ENCODE measurements at places on chromosomes 7 and 10.

DNA sequence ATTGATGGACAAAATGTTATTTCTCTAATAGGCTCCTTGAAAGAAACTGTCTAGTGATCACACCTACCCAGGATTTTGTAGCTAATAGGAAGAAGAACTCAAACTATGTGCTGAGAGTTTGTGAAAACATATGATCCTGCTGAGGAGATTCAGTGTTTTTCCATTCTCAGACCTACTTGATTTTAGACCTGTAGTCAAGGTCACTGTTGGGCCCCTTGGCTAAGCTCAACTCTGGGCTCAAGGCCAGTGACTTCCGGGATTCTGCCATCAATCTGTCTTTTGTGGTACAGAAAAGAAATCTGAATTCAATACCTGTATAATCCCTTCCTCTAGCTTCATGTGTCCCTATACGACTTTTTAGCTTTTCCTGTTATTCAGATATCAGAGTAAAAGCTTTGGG is 79.7 kb upstream of the FERD3L start:
- DNase-seq, result no peak

- DNase-seq, result no peak
Measured at GRCh38 chr10:67539312-67539711, 156.7 kb downstream of the CTNNA3 start.

- no peak for DNase-seq
Measured at GRCh38 chr7:26328498-26329390, 37.1 kb downstream of the SNX10 start.

DNA sequence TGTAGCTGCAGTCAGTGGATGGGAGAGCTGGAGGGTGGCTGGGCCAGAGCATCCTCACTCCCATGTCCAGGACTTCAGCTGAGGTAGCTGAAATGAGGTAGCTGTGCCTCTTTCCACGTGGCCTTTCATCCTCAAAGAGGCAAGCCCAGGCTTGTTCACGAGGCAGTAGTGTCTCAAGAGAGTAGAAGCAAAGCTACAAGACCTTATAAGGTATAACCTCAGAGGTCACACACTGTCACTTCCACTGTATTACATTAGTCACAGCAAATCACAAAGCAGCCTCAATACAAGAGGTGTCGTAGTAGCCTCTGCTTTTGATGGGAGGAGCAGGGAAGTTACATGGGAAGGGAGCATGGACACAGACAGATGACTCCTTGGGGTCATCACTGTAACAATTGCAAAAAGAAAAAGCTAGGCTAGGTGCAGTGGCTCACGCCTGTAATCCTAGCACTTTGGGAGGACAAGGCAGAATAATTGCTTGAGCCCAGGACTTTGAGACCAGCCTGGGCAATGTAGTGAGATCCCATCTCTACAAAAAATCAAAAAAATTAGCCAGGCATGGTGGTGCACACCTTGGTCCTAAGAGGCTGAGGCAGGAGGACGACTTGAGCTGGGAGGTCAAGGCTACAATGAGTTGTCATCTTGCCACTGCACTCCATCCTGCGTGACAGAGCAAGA is 97.5 kb downstream of the SKIDA1 start:
- DNase-seq, result no peak

GRCh38 chr10:80166581-80167470 is 34.3 kb downstream of the PLAC9 start:
- DNase-seq, result no peak

GRCh38 chr7:87797798-87798403 is 78.3 kb downstream of the SLC25A40 start:
- DNase-seq, result no peak

- no peak for DNase-seq
Measured at GRCh38 chr7:16066805-16067459, 354.4 kb downstream of the CRPPA start.

DNA sequence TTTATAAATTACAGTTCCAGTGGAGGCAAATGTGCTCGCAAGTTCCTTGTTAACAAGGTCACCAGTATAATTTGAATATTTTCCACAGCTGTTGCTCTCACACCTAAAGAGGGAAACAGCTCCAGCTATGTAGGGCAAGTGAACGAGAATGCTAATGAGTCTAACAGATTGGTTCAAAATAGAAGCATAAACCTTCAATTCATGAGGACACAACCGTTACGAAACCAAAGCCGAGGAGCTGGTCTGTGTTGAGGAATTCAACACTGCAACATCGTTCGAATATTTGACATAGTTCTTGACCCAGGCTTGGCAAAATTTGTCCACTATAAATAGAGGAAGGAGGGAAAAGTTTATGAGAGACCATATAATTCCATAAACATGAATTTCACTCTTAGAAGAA is 161.3 kb downstream of the KLF6 start:
- DNase-seq, result no peak

- DNase-seq, result no peak
Measured at GRCh38 chr7:140060243-140060630, 2.5 kb downstream of the PARP12 start.

DNA sequence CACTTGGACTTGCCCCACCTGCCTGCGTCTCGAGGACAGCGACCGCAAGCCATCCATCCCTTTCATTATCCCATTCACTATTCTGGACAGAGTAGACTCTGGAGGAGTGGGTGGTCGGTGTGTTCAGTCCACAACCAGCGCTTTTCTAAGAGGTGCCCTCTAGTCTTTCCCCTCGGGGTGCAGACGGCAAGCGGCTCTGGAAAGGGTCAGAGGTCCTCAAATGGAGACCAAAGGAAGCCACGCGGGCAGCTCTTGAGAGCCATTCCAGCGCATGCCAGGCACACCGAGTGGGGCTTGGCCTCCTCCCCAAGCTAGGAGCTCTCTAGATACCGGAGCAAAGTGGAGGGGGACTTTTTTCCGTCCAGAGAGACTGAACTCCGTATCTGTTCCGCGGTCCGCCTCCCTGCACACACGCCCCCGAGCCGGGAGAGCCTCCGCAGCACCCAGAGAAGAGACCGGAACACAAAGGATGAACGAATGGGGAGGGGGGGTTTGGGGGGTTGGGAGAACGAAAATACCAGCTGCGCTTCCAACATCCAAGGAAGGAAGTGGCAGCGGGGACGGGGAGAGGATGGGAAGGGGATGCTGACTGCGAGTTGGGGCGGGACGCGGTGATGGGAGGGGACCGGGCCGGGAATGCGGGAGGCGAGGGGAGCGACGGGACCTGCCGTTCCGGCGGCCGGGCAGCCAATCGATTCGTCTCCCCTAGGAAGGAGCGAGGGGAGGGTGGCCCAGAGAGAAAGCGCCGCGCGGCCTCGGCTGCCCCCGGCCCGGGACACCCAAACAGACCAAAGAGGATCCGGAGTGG is 515 bp downstream of the GSDME start:
- no peak for DNase-seq

DNA sequence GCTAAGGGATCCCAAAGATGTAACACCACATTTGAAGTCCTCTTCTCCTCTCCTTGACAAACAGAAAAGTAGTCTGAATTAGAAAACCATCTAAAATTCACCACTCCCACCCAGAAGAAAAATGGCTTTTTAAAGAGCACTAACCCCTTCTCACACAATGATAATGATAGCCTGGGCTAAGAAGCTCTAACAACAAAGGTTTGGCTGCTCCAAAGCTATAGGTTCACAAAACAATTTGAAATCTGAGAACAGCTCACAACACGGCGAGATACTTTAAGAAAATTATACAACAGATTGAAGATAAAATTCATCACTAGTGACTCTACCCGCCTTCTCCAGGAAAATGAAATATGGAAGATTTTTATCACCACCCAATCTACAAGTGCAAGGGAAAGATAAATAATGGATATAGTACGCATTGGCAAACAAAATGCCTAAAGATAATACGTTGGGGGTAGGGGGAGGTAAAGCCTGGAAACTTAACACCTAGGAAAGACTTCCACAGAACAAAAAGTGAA is 7.4 kb downstream of the ITGB1 start:
- DNase-seq, result no peak

DNA sequence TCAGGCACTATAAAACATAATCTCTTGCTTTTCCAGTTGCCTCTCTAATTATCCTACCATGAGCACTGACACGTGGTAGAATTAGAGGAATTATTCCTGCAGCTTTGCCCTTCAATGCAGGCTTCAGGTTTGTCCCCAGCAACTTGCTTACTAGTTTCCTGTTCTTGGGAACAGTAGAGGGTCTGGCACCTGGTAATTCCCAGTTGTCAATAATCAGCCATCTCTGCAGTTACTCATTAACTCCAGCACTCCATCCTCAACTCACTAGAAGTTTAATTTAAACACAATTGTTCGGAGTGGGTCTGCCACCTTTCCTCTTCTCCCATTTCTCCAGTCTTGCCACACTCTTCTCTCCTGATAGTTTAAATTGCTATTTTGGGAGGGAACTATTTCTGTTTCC is 324.3 kb upstream of the KIAA1217 start:
- no peak for DNase-seq

DNA sequence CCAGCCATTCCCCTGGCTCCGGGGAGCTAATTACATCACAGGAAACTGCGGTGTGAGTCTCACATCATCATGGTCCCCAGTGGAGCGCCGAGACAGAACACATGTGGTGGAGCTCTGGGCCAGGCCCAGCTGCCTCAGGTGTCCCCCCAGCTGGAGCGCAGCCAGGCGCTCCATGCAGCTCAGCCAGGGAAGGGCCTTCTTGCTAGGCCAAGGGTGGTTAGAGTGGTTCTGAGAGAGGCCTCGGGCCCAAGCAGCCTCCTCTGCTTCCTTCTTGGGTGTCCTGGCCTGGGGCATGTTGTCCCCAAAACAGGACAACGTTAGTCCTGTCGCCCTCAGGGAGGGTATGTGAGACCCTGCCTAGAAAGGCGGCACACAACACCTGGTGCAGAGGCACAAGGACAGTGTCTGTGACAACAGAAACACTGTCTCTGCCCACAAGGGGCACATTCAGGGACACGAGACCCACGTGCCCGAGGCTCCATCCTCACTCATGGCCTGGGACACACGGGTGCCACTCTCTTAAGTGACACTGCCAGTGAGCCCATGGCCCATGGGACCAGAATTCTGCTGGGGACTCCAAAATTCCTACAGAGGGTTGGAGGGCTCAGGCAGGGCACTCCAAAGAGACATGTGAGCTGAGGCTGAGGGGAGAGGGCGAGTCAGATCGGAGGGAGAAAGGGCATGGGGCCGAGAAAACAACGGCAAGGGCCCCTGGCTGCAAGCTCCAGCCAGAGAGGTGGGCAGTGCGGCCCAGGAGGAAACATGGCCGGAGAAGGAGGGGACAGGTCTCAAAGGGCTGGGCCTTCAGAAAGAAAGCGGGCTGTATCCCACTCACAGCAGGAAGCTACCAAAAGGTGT is 37.0 kb upstream of the RET start:
- no peak for DNase-seq

DNA sequence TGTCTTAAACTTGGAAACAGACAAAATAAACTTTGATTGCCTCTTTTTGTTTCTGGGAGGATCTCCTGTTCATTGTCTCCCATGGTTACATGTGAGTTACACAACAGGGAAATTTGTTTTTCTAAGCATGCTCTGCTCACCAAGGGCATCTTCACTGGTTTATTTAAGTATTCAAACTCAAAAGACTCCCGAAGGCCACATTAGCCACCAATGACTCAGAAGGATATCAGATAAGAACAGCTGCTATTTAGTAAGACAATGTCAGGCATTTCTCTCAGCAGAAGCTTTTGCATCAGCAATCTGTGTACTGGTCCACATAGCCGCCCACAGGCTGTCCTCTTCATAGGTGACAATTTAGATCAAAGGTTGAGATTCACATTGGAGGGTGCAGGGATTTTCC is 19.3 kb downstream of the OR6B1 start:
- DNase-seq, result no peak

DNA sequence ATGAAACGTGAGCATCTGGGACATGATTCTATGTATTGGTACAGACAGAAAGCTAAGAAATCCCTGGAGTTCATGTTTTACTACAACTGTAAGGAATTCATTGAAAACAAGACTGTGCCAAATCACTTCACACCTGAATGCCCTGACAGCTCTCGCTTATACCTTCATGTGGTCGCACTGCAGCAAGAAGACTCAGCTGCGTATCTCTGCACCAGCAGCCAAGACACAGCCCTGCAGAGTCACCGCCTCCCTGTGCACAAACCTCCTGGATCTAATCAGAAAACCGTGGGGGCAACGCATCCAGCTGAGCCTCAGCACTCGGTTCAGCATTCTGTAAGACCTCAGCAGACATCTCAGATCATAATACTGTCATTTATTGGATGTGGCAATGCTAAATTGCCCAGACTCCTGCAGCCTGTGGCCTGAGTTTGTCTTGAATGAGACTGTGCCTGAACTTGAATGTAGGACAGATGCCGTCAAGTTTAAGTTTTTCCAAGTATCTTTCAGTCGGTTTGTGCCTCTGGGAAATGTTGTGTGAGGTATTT is 41.5 kb upstream of the PRSS58 start:
- DNase-seq, result no peak

DNA sequence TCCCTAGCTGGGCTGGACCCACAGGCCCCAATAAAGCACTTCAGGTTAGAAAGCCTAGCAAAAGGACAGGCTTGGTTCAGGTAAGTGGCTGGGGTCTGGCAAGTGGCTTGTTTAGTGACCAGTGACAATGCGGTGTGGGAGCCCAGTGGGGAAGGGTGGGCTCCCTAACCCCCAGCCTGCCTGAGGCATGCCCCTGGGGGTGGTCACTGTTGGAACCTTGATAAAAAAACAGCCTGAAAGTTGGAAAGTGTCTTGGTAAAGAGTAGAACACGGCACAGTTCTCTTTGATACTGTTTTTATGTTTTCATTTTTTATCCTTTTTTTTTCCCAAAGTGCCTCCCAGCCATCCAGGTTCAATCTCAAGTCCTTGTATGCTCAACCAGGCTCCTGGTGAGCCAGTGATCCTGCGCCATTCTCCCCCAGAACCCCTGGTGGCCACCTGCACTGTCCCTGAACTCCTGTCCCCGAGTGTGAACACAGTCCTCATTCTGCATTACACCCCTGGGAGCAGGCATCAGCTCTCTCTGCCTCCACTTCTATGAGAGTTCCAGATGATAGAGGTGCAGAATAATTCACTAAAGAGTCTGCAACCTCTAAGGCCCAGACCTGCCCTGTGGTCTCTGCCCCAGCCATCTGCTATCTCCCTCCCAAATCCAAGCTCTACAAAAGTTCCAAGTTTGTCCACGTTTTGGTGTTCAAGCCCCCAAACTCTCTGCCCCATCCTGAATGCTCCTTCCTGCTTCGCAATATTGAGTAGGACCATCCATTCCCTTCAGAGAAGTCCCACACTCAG is 15.0 kb upstream of the CXCL12 start:
- DNase-seq, result no peak

DNA sequence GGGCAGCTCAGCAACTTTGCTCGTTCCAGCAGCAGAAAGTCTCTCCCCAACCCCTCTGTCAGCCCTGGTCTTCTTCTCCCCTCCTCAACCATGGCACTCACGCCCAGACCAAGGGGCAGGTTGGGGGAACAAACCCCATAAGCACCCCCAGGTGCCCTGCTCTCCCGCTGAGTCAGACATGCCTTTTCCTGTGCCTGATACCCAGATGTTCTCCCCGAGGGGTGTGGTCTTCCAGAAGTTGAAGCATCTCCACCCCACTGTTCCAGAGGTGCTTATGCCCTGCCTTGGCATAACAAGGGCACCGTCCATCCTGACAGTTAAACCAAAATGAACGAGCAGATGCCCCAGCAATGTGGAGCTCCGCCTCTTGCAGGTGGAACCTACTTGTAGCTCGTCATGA is 67.1 kb downstream of the C10orf143 start:
- DNase-seq, result no peak

GRCh38 chr7:140982508-140982907 is 32.2 kb downstream of the MRPS33 start:
- no peak for DNase-seq

All from stimulated activated CD4-positive, alpha-beta T cell treated with anti-CD3 and anti-CD28 coated beads, Interleukin-15, amount 100 ng/mL, for 1 hour (primary cell).